ENCODE measurements at places on chromosomes 4 and X.

GRCh38 chrX:16772460-16772859 lies 13.8 kb upstream of the TXLNG start:
- DNase-seq: no peak

GRCh38 chr4:55568905-55569504 lies 22.3 kb upstream of the CLOCK start:
- no peak for DNase-seq

- no peak for DNase-seq
These were observed 42.0 kb downstream of the LGI2 start for GRCh38 chr4:24988776-24989175.

DNA sequence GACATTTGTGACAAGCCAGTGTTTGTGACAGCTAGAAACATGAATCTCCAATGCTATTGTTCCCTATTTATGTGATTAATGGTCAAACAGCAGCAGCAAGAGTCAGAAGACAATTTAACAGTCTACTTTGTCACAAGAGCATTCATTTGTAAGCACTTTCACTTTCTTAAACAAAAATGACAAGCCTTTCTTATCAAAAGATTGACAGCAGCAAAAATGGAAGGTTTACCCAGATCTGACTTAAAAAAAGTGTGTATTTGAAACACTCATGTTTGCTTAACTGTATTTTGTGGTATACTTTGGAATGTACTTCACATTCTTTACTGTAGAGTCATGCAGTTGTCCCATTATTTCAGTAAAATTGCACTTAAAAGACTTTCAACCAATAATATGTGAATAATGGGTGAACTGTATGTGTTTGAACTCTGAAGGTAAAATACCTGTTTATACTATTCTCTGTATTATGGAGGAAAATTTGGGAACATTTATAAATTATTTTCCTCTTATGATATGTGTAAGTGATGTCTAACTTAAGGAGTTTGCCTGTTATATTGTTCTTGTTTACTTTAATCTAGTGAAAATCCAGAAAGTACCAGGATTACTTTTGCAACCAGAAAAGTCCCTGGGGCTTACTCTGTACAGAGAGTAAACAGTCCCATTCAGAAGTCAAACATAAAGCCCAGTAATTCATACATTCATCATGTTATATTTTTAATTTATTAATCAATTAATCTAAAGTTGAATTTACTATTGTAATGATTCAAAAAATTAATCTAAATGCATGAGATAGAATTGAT lies 314.9 kb upstream of the TRAM1L1 start:
- DNase-seq: no peak

DNA sequence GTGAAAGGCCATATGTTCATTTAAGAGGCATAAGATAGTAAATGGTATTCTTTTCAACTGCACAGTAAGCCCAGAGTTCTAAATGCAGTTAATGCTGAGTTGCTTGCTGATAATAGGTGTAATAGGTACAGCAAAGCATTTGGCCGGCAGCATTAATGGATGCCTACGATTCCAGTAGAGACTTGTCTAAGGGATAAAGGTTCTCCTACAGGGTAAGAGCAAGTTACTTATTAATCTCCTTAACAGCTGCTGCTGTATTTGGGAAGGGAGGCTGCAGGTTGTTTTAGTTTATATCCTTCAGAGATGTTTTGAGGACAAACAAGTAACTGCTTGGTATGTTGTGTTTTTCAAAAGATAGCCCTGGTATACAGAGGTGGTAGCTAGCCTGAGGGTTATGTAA lies 16.8 kb downstream of the TSPAN7 start:
- DNase-seq: no peak

GRCh38 chrX:103258275-103258674 lies 3.3 kb upstream of the TCEAL8 start:
- DNase-seq: no peak

DNA sequence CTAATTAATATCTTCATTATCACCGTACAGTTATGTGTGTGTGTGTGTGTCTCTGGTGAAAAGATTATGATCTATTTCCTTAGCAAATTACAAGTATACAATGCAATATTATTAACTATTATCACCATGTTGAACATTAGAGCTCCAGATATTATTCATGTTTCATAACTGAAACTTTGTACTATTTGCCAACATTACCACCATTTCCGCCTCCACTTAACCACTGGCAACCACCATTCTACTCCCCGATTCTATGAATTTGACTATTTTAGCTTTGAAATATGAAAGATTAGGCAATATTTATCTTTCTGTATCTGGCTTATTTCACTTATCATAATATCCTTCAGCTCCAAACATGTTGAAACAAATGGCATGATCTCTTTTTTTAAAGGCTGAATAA lies 717.9 kb downstream of the ARAP2 start:
- DNase-seq: no peak

DNA sequence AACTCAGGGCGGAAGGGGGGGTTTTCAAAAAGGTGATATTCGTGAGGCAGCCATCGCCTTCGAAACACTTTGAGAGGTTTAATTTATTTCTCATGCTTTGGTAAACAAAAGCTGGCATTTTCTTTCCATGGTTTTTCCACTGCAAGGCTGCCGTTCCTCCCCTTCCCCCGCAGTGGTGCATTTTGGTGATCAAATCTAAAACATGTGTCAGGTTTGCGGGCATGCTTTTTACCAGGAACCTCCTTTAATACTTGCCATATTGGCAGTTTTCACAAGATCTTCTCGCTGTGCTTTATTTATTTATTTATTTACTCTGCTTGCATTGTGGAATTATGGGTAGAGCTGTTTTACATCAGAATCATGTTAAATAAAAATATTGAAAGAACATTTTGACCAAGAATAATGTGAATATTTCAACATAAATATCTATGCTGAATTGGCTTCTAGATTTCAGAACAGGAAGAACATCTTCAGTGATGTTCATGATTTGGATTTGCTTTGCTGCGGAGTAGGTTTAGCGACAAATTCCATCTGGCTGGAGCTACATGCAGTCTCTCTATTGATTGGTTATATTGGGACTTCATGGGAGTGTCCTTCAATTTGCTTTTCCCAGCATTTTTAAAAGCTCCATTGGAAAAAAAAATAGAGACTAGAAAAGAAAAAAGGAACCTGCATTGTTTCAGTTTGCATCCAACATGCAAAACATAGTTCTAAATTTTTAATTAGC lies 54.4 kb downstream of the STOX2 start:
- DNase-seq: no peak

DNA sequence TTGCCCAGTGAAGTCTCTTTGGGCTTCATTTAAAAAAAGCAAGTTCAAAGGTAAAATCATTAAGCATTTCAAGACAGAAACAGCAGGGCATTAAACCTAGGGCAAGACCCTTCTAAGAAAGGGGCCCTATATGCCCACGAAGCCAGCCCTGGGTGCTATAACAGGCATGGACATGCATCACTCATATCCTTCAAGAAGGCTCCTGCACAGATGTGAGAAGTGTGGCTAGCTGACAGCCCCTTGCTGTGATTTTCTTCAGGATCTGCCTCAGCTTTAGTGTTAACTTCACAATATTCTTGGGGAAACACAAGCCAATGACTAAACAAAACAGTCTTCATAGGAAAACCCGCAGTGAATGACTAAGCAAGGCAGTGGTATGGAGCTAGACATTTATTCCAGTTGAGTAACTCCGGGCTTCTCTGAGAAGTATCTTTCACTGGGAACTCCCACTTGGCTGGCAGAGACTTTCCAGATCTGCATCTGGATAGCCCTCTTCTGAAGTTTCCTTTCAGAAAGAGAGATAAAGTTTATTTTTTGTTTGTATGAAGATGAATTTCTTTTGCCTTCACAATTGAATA lies 11.9 kb upstream of the MAOA start:
- DNase-seq: no peak

DNA sequence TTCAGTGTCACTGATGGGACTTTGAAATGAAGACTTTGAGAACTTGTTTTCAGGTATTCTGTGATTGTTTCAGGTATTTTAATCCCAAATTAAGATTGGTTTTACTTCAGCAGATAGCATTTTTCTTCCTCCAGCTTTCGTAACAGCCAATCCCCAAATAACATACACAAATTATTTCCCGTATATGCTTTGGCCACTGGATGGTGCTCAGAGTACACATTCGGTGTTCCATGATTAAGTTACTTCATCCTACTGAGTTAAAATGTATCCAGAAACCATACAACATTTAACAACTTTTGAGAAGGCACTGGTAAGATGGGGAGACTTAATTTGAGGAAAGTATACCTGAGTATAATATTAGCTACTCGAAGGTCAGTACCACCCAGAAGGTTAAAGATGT lies 233.4 kb upstream of the FAM47A start:
- no peak for DNase-seq

- no peak for DNase-seq
These were observed 90.3 kb upstream of the TBL1X start for GRCh38 chrX:9374555-9374954.

GRCh38 chr4:70802928-70803580 lies 36.6 kb downstream of the GRSF1 start:
- no peak for DNase-seq

GRCh38 chrX:152925835-152926234 lies 28.0 kb downstream of the ZNF185 start:
- DNase-seq: no peak
